ENCODE measurements at places on chromosomes 12 and 14.
A peak's percentile ranks its signal among the peaks of the same experiment; 100 is the strongest.

DNA sequence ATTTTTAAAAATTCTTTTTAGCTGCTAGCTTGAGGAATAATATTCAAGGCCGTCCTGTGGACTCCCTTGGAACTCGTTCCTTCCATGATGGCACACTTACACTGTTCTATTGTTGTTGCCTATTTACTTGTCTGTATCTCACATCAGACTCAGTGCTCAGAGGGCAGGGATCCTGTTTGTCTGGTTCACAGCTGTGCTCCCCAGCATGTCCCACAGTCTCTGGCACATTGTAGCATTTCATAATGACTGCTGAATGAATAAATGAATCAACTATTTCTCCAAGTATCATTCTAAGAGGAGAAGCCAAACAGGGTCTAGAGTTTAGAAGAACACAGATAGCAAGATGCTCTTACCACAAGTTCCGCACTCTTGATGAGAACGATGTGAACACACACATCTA, 48.0 kb downstream of the NTN4 start:
- no peak for DNase-seq

- DNase-seq: no peak
These were observed 33.3 kb downstream of the COCH start for GRCh38 chr14:30907659-30908057.

GRCh38 chr12:80662586-80662985, 44.8 kb upstream of the MYF6 start:
- DNase-seq: no peak

GRCh38 chr14:59132796-59133494, 55.5 kb upstream of the DAAM1 start:
- DNase-seq: no peak

DNA sequence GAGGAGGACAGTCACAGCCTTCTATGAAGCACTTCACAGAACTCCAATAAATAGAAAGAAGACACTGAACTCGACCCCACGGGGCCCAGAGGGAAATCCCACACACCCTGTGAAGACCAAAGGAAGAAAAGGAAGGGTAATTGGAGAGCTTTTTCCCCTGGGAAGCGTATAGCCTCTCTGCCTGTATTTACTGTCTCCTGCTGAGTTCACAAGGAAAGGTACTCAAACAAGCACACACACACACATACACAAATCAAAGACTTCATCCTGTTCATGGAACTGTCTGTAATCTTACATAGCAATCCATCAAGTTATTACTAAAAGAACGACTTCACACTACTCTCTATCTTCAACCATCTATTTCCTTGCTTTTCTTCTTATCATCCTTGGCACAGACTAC, 15.3 kb downstream of the FOXN3 start:
- no peak for DNase-seq

- peak; percentile 46 for DNase-seq
These were observed 147.2 kb downstream of the SCARB1 start for GRCh38 chr12:124716208-124717130.
